ENCODE measurements at places on chromosomes 5 and 9.

GRCh38 chr9:127739614-127740330, 4.7 kb upstream of the TOR2A start:
- no peak for DNase-seq

DNA sequence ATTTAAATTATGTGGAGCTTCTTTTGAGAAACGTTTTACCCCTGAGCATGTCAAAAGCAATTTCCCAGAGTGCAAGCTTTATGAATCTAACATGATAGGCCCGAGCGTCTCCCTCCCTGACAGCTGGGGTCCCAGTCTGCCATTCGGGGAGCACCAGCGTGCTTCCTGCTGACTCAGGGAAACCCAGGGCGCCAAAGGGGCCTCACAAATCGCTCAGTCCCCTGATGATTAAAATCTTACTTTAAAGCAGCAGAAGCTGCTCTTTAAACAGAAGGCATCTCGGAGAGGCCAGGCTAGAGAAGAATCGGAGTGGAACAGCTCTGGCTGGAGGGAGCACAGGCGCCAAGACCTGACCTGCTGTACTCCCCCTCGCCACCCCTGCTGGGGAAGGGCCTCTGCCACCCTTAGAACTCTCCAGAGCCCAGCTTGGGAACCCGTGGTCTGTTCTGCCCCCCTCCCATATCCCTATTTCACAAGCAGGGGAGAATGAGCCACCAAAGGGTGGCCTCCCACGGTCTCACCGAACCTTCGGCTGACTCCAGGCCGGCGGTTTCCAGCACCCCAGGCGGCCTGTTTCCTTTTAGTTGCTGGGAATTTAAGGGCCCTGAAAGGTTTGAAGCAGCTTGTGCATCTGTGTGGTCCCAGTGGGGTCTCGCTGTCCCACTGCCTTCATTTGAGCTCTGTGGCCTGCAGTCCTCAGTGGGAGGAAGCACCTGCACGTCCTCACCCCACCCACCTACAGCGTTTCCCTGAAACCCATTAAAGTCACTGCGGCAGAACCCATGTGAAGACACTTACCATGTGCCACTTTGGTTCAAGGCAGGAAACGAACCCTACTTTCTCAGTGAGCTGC, 147.6 kb downstream of the COL23A1 start:
- no peak for DNase-seq

DNA sequence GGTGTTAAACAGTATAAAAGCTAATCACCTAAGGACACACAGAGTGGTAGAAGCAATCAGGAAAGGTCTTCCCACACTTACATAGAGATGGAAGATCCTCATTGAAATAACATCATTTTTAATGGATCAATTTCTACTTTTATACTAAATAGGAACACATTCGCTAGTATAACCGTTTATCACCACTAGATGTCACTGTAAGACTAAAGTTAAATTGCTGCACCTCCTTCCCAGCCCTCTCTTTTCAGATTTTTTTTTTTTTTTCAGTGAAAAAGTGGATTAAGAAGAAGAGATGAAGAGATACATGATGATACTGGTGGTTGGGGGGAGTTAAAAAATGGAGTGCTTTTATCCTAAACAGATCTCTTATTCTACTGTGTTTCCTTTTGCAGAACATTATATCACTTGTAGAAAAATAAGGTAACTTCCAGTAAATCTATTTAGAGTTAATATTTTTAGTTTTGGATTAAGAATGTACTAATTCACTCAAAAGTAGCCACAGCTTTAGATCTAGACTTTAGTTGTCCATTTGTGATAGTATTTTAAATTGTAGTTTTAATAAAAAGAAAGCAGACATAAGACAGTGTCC, 116.9 kb upstream of the ARRDC3 start:
- no peak for DNase-seq

DNA sequence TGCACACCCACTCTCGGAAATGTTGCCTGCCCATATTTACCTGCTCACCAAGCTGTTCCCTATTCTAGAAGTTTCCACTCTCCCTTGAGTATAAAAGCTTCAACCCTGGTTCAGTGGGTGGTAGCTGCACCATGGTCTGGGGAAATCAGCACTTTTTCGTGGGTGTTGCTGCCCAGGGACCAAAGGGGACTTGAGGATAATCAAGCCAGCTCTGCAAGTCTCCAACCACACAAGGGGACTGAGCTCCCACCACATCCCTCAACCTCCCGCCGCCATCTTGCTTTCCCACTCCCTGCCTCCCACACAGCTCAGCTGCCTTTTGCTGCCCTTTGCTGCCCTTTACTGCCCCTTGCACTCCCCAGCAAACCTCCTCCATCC, 210.0 kb downstream of the AUH start:
- no peak for DNase-seq

DNA sequence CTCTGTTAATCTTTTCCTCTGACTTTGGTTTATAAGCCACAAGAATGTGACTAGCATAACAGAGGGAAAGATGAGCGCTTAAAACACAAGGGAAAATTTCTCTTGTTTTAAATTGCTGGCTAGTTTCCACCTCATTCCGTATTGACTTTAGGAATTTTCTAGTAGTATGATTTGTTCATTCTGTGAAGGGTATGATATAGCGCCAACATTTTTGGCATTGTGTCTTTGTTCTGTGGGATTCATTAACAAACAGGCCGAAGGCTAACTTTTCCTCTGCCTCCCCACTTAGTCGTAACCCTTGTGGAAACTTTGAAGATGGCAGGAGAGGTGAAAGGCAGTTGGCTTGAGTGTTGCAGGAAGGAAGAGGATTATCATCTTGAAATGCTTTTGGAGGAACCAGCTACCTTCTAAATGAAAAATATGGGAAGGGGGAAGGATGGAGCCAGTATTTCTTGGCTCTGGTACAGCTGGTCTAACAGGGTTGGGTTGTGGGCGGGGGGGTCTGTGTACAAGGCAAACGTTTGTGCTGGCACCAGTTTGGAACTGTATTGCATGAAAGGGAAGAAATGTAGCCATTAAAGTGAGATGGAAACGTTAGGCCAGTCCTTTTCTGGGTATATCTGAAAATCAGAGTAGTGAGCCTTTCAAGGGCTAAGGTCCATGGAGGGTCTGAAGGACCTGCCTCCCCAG, 21.5 kb upstream of the DMRT2 start:
- DNase-seq = no peak

- DNase-seq = no peak
Measured at GRCh38 chr5:62606878-62607277, 28.3 kb downstream of the LRRC70 start.

DNA sequence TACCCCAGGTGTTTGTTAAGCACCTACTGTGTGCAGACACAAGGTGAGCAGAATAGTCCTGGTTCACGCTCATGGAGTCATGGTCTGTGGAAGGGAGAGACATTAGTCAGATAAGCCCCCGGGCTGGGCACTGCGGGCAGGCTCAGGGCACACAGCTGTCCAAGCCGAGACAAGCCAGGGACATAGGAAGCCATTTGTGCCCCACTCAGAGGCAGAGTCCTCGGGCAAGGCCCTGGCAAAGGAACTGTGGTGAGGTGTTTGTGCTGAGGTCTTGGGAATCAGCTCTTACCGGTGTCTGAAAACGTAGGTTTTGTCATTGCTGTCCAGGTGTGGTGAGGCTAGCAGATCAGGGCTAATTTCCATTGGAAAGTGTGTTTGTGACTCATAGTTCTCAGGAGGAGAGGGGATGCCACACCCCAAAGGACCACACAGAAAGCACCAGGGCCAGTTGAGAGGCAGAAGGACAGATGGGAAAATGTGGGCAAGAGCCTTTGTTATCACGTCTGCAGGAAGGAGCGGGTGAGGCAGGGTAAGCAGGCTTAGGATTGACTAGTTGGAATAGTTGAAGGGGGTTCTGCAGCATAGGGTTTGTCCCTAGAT, 46.1 kb upstream of the NEURL1B start:
- DNase-seq = no peak

DNA sequence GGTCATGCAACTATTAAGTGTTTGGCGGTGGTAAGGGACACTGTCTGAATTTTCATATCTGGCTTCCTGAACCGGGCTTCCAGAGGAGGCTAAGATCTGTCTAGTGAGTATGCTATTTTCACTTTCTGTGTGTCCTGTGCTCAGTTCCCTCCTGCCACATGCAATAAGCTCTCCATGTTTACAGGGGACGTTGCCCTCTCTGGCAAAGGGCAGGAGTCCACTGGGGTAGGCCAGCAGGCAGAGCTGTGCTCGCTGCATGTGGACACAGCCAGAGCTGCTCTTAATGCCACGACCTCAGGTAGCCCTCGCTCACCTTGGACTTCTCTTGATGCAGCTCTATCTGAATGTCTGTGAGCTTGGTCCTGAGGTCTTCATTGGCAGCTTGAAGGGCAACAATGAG, 111.2 kb downstream of the JAKMIP2 start:
- DNase-seq = no peak

DNA sequence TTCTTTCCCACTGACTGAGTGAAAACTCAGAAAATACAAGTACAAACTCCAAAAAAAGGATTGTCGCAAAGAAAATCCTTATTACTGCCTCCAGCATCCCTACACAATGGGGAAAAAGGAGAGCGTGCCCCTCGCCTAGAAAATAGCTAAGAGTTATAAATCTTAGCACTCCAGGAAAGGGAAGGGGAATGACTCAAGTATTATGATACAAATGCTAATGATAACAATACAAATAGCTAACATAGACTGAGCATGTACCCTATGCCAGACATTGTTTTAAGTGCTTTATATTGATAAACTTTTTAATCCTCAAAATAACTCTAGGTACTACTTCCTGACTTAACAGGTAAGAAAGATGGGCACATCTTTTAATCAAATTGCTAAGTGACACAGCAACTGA, 70.8 kb upstream of the VCAN start:
- DNase-seq = no peak

DNA sequence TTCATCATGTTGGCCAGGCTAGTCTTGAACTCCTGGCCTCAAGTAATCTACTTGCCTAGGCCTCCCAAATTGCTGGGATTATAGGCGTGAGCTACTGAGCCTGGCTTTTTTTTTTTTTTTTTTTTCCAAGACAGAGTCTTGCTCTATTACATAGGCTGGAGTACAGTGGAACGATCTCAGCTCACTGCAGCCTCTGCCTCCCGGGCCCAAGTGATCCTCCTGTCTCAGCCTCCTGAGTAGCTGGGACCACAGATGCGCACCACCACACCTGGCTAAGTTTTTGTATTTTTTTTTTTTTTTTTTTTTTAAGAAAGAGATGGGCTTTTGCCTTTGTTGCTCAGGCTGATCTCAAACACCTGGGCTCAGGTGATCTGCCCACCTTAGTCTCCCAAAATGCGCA, 26.2 kb upstream of the GPR21 start:
- DNase-seq = no peak

Measured in GDM1 (cell line).